Peyer's patch (tissue), 4 donors: ENCODE measurements at places on chromosomes 12 and 14. TPM values are rescaled to one million over a fixed set of nuclear protein-coding genes. Genes with fewer than 3 reads are reported as not detected.

Gene GPX2
- 134 TPM for total RNA-seq

DNA sequence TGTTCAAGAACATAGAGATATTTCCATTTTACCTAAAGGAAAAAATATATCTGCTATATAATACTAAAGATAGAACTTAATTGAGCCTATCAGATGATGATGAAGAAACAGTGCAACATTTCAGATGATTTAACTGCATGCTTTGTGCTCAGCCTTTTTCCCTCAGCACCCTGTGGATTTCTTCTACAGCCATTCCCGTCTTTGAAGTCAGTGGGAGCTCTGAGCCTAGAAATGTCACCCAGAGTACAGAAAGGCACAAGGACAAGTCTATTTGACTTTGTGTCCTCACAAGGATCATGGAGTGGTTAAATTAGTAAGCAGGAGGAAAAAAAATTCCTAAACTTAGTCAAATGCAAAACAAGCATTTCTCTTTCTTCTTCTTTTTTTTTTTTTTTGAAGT is 994.0 kb upstream of the FLRT2 start:
- no peak for DNase-seq

DNA sequence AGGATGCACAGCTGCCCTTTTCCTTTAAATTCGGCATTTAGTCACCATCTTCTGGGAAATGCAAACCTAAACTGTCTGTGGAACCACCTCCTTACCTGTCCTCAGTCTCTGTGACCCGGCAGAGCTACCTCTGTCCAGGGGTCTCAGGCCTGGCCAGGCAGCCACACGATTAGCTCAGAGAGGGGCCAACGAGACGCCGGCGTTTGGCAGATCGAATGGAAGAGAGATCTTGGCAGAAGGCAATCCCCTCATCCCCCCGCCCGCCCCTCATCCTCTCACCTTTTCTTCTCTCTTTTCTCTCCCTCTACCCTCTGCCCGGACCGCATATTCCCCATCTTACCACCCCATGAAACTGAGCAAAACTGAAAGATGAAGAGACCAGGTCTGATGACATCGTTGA is 101.0 kb downstream of the PIWIL1 start:
- no peak for DNase-seq

- DNase-seq: no peak
These were observed 57.2 kb downstream of the MVK start for GRCh38 chr12:109630815-109631214.

DNA sequence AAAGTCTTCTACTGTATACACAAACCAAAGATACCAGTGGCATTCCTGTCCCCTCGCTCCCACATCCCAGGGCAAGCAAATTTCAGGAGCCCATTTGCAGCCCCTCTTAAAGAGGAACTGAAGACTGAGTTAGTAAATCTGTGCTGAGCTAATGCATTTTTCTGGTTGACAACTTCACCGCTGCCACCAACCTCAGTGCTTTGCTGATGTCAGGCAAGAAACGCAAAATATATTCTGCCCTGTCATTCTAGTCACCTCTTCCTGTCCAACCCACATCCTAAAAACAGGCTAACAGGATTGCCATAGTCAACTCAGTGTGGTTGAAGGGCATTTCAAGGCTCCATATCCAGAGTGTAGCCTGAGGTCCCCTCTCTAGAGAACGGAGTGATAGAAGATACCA is 59.4 kb upstream of the FICD start:
- DNase-seq: no peak

- DNase-seq: no peak
These were observed 179.6 kb upstream of the DIO2 start for GRCh38 chr14:80390906-80391305.

GRCh38 chr12:38350342-38351174 is 34.0 kb downstream of the ALG10B start:
- no peak for DNase-seq

- DNase-seq: no peak
These were observed 34.3 kb upstream of the TTC7B start for GRCh38 chr14:90850487-90850886.

Gene TCL1B
- not detected for total RNA-seq

- peak; percentile 50 for DNase-seq
These were observed 23.5 kb downstream of the DCAF5 start for GRCh38 chr14:69129264-69129880.

DNA sequence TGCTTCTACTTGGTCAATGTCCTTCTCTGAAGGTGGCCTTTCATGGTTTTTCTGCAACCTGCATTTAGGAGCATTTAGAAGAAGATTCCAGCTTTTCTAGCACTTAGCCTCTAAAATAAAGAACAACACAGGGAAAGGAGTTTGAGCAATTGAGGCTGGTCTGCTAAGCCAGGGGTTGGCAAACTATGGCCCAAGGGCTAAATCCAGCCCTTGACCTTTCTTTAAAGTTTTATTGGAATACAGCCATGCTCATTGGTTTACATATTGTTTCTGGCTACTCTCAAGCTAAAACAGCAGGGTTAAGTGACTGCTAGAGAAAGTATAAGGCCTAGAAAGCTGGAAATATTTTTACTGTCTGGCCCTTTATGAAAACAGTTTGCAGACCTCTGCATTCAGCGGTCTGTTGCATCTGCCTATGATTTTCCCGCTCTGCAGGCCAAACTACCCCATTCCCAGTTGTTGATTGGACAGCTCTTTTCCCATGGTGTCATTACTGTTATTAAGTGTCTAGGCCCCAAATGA is 39.3 kb downstream of the SPRING1 start:
- no peak for DNase-seq

DNA sequence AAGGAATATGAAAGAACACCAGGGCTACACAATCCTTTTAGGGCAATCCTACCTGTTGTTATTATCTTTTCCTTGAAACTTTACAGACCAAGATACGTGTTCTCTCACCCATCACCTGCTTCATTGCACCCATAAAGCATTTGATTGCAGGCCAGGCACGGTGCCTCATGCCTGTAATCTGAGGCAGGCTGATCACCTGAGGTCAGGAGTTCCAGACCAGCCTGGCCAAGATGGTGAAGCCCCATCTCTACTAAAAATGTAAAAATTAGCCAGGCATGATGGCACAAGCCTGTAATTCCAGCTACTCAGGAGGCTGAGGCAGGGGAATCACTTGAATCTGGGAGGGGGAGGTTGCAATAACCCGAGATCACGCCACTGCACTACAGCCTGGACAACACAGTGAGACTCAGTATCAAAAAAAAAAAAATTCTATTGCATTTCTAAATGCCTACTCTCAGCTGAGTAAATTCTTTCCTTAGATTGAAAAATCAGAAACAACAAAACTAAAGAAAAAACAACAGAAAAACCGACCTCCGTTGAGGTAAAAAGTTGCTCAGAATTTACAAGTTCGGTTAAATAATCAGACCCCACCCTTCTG is 183.7 kb upstream of the TMEM132C start:
- no peak for DNase-seq

GRCh38 chr14:21880918-21881317 is 207.3 kb upstream of the OR4E1 start:
- no peak for DNase-seq

Gene ASB2
- total RNA-seq: 4.6 TPM

DNA sequence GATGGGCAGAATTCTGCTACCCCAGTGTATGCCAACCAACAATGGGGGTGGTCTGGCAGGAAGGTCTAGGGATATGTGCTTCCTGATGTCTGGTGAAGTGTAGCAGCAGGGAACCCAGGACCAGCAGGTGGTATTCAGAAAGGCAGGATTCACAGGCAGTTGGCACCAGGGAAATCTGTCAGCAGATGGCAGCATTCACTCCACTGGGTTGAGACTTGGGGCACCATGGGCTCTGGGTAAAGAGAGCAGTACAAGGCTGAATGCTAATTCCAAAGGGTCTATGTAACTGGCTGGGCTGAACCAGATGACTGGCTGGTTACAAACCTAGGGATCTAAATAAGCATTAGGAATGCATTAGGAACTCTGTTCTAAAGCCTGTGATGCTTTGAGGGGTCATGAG is 466.9 kb upstream of the STXBP6 start:
- DNase-seq: no peak

Gene TAS2R9
- not detected for total RNA-seq

Gene MSRB3
- total RNA-seq: 7.5 TPM

GRCh38 chr12:99386907-99387306 is 260.6 kb upstream of the GARIN6 start:
- DNase-seq: no peak

DNA sequence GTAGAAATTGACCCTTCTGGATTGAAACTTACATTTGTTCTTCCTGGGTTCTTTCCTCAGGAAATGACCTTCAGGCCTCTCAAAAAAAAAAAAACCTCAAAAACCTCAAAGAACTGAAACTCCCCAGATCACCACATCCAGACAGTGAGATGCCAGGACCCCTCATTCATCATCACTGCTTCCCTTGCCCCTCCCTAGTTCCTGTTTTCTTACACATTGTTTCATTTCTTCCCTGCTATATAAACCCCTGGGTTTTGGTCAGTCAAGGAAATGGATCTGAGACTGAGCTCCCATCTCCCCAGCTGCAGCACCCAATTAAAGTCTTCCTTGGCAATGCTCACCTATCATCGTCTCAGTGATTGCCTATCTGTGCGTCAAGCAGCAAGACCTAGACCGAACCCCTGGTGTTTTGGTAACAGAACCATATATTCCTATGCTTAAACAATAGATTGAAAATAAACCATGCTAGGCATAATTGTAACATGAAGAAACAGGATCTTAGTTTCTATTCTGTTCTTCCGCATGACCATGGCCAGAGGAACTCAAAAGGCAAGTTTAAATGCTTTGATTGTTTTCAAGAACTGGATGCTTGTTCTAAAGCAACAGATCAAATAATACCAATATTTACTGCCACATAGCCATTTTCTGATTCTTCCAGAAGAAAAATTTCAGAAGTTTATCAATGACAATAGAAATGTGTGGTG is 108.0 kb upstream of the MAX start:
- DNase-seq: no peak

DNA sequence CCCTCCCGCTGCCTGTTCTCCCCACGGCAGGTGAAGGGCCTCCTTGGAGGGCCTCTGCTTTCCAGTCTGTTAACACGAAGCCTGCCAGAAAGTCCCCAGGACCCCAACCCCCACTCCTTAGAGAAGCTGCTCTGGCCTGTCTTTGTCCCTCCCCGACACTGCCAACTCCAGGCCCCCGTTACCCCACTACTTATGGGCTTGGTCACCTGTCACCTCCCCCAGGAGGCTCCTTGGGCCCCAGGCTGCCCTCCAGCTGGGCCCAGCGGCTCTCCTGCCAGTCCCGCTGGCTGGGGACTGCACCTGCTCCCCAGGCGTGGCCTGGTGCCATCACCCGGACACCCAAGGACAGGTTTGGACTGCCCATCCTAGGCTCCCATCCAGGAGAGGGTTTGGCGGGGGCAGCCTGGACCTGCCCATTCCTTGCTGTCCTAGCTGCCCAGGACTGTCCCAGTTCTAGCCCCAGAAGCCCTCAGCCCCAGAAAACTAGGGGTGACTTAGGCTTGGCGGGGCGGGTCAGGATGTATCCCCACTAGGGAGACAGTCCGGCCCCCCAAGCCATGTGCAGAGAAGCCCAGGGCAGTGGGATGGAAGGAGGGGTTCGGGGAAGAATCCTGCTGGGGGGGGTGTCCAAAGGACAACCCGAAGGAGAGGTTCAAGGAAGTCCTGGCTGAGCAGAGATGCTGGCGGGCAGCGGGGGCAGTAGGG is 155.7 kb upstream of the C14orf180 start:
- no peak for DNase-seq

DNA sequence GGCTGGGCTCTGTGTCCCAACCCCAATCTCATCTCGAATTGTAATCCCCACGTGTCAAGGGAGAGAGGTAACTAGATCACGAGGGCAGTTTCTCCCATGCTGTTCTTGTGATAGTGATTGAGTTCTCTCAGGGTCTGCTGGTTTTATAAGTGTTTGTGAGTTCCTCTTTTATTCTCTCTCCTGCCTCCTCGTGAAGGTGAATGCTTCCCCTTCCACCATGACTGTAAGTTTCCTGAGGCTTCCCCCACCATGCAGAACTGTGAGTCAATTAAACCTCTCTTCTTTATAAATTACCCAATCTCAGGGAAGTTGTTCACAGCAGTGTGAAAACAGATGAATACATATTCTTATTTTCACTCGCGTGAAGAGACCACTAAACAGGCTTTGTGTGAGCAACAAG is 148.2 kb downstream of the TMEM30B start:
- DNase-seq: no peak

DNA sequence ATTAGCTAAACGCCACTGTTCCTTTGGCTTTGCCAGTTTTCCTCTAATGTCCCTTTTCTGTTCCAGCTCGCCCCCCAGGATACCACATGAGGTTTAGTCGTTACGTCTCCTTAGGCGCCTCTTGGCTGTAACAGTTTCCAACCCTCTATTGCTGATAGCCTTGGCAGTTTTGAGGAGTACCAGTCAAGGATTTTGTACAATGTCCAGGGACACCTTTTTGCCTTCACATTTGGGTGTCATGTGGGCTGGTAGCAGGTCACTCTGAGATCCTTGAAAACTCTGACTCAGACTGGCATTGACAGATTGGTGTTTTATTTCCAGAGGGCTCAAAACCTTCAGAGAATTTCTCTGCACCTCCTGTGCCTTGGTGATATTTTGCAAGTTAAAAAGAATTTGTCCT is 14.1 kb downstream of the SH2B3 start:
- no peak for DNase-seq

Gene YEATS4
- 17.9 TPM for total RNA-seq

Gene OLR1
- total RNA-seq: not detected

Gene CLEC2D
- 17.0 TPM for total RNA-seq

GRCh38 chr12:113113397-113113796 is 22.2 kb downstream of the RASAL1 start:
- DNase-seq: no peak

DNA sequence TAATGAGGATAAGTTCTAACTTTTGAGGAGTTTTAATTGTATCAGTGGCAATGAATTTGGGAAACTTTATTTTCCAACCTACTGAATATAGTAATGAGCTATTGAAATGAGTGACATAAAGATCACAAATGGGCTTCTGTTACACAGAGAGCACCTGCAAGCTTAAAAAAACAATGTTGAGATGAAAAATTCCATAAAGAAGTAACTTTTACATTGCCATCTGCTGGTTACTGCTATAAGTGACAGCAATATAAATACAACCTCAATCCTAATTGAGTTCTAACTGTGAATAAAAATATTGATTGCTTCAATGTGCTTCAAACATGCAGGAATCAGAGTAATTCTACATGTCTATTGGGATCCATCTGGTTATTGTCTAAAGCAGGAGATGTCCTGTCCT is 14.2 kb downstream of the WIF1 start:
- no peak for DNase-seq

Gene SLC16A7
- 5.0 TPM for total RNA-seq

DNA sequence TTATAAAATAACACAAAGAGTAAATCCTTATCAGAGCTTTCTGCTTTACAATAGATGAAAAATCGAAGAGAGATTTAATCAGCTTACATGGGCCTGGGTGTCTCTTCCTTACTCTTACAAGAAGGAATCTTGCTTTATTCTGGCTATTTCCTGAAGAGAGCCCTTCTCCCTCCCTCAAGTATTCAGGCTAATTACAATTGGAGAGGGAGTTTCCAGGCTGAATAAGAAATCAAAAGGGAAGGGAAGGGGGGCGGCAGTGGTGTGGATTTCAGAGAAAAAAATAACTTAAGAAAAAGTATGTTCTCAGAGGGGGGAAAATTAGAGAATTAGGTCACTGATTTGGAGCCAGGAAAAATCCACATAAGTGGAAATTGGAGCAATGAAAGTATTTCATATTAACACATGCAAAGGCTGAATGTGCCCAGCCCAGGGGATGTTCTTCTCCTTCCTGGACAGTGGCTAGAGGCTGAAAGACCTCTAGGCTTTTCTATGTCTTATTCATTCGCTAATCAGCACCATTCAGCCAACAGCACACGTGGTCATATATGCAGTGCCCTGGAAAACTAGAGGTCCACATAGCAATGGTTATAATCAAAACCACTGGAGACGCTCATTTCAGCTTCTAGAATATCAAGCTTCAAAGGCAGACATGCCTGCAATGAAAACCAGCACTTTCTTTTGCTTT is 158.9 kb upstream of the BTG1 start:
- DNase-seq: no peak

Gene ERO1A
- total RNA-seq: 54.3 TPM
